ENCODE measurements at places on chromosomes 7 and 10.

- no peak for DNase-seq
Observed at GRCh38 chr7:1090236-1090635, 2.3 kb downstream of the GPER1 start.

DNA sequence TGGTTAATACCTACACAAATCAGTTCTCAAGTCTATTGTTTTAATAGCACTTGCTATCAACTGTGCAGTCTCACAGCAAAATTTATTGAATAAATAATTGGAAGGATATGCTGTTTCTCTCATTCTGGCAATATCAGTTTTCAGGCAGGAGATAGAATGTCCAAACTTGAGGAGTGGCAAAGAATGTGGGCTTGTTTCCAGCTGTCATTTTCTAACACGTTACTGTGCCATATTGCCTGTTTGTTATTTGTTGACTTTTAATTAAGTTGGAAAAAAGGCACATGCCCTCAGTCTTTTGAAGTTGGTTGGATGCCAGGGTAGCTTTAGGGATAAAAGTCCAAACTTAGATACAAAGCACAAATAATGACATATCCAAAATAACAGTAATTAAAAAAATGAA is 52.2 kb downstream of the MAGI2 start:
- DNase-seq = no peak

DNA sequence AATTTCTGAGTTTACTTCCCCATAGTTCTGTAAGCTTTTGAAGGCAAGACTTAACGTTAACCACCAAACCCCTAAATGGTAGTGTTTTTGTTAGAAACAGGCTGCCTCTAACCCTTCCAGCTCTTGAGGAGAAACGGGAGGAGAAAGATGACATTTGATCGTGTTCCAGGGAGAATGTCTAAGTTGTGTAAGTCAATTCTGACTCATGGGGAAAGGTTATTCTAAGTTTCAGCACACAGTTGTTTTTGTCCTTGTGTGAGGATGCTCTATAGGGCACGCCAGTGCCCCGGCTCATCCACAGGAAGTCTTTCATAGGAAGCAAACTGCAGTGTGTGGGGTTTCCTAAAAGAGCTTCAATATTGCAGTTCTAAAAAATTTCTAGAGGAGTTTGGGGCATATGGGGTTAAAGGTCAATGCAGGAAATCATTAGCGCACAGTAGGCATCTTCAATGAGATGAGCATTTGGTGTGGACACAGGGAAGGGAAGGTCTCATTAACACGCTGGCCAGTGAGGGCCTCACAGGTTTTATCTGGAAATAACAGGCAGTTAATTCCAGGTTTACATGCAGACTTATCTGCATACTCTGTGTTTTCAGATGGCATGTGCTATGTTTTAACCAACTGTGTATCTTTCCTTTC is 638.2 kb upstream of the IGFBP3 start:
- DNase-seq = no peak

- DNase-seq = no peak
Observed at GRCh38 chr7:108202743-108203142, 72.6 kb upstream of the LAMB4 start.

GRCh38 chr7:50204581-50204980 is 99.9 kb upstream of the IKZF1 start:
- DNase-seq = no peak

GRCh38 chr7:1895664-1896515 is 225.8 kb downstream of the ELFN1 start:
- peak; percentile 93 for DNase-seq

- DNase-seq = no peak
Observed at GRCh38 chr7:19116121-19117090, 1.0 kb downstream of the TWIST1 start.

DNA sequence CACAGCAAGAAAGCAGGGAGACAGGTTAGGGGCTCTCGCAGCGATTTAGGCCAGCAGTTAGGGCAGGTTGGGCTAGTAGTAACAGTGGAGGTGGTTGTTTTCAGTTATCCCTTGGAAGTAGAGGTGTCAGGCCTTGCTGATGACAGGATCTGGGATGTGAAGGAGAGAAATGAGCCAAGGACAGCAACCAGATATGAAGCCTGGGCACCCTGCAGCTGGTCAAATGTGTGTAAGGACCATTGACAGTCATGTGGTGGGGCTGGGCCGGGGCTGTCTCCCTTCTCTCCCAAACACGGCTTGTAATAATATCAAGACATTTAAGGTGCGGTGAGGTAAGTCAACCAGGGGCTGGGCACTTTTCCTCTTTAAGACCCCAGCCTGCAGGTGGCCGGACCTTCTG is 112.5 kb upstream of the IGFBP3 start:
- DNase-seq = no peak

DNA sequence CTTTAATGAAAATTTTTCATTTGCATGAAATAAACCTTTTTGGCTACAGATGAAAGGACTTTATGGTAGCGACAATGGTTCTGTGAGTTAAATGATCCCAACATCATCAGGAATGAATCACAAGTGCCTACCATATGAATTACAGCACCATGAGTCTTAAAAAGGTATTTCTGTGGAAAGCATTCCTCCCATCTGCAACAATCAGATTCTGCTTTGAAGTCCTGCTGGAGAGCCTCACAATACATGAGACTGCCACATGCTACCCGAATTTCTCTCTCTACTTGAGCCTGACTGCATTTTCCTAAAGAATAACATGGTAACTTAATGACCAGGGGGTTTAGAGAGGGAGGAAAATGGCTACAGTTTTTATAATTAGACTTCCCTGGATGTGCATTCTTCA is 190.3 kb downstream of the TWIST1 start:
- no peak for DNase-seq

- DNase-seq = no peak
Observed at GRCh38 chr10:127492607-127493250, 56.4 kb upstream of the NPS start.

GRCh38 chr10:75466886-75467285 is 35.5 kb downstream of the LRMDA start:
- no peak for DNase-seq

DNA sequence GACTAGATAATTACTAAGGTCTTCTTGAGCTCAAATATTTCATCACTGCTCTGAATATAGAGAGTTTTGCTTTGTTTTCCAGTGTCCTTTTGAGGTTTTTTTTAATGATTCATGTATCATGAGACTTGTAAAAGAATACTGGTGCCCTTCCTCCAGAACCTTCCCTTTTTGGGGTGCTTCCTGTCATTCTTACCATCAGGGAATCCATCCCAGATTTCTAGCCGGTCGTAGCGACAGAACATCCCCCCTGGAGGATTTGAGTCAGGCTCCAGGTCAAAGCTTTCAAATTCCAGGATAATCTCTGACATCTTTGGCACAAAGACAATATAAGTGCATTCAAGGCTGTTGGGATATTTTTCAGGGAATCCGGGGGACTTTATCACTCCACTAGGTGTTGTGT is 71.0 kb downstream of the NRP1 start:
- DNase-seq = no peak

DNA sequence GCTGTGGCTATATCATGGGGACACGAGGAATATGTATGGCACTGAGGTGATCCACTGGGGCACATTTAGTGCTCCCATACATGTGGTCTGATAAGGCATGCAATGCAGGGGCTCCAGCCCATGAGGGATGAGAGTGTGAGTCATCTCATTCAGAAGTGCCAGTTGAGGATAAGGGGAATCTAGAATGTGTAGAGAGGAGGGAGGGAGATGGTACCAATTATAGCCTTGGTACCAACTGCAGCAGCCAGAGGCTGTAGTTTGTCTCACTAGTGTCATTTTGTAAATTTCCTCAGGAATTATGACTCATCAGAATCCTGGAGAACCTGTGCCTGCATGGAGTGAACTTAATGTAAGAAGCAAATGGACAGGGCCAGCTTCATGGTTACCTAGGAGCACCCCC is 46.2 kb downstream of the LAMB4 start:
- DNase-seq = no peak

- no peak for DNase-seq
Observed at GRCh38 chr10:14761372-14761771, 13.3 kb downstream of the FAM107B start.

- no peak for DNase-seq
Observed at GRCh38 chr10:96661632-96662031, 58.7 kb downstream of the PIK3AP1 start.

DNA sequence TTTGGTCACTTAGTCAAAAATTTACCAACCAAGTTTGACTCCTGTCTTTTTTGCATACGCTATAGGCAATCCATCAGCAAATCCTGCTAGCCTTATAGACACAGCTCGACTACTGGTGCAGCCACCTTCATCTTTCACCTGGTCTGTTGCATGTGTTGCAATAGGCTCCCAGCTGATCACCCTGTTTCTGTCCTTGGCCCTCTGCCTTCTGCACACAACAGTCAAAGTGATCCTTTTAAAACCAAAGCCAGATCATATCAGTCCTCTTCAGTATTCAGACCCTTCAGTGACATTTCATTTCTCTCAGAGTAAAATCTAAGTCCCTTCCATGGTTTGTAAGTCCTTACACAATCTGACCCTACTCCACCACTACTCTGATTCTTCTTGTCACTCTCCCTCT is 10.9 kb upstream of the CDK6 start:
- no peak for DNase-seq

DNA sequence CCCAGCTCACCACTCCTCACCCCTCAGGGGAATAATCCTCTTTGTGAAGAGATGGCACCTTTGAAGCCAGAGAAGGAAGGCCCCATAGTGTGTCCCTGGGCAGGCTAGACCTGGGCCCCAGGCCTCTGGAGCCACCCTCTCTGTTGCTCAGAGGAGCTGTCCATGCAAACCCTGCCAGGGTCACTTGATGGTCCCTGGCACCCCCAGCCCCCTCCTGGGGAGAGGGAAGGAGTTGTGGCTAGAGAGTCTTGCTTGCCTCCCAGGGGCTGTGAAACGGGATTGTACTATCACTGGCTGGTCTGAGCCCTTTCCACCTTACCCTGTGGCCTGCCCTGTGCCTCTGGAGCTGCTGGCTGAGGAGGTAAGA is 5.8 kb downstream of the GHRHR start:
- DNase-seq = no peak

DNA sequence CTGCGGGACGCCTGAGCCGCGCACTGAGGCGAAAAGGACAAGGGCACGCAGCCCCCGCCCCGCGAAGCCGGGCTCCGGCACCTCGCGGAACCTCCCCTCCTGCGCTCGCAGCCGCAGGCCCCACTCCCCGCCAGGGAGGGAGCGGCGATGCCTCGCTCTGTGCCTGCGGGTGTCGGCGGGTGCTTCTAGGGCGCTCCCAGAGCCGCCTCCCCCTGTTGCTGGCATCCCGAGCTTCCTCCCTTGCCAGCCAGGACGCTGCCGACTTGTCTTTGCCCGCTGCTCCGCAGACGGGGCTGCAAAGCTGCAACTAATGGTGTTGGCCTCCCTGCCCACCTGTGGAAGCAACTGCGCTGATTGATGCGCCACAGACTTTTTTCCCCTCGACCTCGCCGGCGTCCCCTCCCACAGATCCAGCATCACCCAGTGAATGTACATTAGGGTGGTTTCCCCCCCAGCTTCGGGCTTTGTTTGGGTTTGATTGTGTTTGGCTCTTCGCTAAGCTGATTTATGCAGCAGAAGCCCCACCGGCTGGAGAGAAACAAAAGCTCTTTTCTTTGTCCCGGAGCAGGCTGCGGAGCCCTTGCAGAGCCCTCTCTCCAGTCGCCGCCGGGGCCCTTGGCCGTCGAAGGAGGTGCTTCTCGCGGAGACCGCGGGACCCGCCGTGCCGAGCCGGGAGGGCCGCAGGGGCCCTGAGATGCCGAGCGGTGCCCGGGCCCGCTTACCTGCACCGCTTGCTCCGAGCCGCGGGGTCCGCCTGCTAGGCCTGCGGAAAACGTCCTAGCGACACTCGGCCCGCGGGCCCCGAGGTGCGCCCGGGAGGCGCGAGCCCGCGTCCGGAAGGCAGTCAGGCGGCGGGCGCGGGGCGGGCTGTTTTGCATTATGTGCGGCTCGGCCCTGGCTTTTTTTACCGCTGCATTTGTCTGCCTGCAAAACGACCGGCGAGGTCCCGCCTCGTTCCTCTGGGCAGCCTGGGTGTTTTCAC is 519 bp downstream of the ITGB8 start:
- no peak for DNase-seq

GRCh38 chr10:111018021-111018420 is 58.8 kb upstream of the ADRA2A start:
- no peak for DNase-seq

DNA sequence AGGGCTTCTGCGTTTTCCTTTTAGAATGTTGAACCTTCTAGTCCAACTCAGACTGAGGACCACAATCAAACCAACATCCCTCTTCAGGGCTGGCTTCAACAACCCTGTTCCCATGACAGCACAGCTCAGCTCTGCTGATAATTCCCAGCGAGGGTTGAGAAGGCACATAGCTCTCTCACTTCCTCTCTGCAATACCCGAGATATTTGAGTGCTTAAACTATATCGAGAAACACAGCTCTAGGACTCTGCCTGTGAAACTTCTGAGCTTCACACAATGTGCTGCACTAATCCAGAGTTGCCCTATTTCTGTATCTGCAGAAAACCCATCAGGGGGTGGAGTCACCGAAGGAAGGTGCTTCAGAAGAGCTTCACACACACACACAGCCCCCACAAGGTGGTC is 1.6 kb upstream of the ADARB2 start:
- DNase-seq = no peak

Measured in left lobe of liver (tissue), 2 donors.